GDM1 (cell line): ENCODE measurements at places on chromosomes 7 and 10.

DNA sequence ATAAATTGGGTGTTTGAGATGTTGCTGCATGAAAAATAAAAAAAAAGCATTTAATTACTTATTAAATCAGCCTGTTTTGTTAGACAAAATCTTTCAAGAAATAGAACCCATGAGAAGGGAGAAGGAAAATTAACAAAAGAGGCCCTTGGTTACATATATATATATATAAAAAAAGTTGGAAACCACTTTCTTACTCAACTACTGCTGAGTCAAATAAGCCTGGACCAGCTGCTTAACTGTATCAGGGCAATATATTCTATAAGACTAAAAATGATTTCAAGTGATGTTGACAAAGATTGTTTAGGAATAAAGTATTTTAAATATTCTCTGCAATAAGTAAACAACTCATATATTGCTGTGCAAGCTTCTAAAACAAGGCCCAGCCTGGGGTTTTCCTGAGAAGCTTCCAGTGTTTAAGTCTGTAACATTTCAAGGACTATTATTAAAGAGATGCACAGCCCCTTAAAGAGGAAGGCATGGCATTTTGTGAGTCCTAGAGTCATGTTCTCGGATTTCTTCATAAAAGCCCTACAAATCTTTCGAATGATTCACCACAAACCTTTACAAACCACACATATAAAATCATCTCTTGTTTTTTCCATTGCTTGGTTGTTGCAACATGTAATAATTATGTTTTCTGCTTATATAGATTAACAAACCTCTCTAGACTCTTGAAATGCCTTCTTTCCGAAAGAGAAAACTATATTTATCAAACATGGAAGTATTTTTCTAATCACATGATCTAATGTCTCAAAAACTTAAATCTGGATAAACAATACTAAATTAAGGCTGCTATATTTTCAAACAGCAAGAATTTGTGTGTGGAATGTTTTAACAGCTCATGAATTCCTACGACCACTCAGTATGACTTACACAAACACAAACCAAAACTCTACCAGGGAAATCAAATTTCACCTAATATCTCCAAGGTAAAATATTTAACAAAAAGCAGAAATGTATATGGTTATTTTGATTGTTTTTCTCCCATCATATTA lies 14.3 kb downstream of the JAZF1 start:
- DNase-seq, result no peak

- DNase-seq, result no peak
Measured at GRCh38 chr7:81719865-81720264, 50.0 kb downstream of the HGF start.

DNA sequence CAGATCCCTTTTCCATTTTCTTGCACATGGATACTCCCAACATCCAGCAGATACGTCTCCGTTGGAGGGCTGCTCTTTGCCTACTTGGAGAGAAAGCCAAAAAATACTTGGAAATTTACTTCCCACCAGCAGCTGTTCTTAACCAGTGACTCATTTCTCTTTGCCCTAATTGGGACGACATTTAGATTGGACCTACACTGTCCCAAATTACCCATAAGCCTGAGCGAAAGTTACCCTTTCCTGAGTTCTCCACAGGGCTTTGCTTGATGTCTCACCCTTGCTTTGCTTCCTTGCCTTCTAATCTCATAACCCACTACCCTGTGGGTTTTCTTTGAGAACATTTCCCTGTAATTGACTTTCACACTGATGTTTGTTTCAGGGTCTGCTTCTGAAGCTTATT lies 48.1 kb downstream of the SAMD8 start:
- DNase-seq, result no peak

DNA sequence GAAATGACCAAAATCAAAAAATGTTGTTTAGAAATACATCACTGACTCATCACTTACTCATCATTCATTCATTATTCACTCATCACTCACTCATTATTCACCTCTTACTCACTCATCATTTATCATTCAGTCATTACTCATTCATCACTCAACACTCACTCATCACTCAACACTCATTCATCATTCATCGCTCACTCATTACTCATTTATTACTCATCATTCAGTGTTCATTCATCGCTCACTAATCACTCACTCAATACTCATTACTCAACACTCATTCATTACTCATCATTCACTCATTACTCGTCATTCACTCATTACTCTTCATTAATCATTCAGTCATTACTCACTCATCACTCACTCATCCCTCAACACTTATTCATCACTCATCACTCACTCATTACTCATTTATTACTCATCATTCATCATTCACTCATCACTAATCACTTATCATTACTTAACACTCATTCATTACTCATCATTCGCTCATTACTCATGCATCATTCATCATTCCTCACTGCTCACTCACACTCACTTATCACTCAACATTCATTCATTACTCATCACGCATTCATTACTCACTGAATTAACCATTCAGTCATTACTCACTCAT lies 238.5 kb downstream of the ADARB2 start:
- DNase-seq, result no peak

DNA sequence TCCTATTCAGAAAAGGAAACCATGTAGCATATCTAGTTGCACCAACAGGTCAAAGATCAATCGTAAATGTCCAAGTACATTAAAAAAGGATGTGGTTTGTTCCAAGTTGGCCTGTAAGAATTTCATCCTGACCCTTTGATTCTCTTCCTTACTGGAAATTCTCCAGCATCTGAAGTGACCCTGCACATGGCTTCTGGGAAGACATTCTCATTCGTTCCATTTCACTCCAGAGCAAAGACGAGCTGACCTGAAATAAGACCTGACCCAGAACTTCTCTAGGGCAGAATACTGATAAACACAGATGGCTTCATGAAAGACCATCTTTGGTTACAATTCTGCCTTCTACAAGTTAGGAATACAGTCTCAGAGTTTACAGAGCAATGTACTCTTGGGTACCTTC lies 39.8 kb downstream of the ASB4 start:
- no peak for DNase-seq

DNA sequence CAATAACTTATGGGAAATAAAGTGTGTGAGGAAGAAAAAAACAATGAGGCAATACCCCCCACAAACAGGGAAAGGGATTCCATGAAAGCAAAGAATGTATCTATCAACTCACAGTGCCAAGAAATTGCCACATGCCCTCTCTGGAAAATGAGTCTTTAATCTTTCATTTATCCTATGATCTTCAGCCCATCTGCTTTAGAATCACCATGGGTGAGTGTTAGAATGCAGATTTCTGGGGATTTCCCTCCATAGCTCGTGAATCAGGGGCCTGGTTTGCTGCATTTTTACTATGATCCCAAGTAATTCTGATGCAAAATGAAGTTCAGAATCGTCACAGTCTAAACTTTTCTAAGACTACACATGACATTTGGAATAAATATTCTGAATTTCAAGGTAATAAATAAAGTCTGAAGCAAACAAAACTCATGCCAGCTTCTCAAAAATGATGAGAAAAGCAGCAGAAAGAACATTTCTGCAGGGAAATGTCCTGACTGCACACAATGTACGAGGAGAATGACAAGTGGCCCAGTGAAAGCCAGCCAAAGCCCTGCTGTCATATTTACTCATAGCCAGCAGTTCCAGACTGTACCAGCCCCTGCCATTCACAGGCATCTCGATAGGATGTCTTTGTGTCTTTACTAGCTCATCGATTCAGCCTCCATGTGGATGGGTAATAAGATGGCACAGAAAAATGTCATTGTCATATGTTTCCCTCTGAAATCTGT lies 167.1 kb downstream of the ELMO1 start:
- no peak for DNase-seq

DNA sequence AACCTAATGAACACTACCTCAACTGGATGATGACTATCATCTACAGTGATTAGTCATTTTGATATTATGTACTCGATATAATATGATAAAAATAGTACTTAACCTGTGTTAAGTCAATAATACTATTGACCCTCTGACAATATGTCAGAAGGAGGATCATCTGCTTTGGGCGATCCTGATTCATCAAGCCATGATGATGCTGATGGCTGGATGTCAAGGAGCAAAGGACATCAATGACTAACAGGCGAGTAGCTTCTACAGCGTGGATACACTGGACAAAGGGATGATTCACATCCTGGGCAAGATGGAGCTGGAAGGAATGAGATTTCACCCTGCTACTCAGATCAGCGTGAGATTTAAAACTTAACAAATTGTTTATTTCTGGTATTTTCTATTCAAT lies 94.4 kb upstream of the SKAP2 start:
- DNase-seq, result no peak

GRCh38 chr7:128747327-128748079 lies 8.3 kb downstream of the CALU start:
- DNase-seq, result no peak

DNA sequence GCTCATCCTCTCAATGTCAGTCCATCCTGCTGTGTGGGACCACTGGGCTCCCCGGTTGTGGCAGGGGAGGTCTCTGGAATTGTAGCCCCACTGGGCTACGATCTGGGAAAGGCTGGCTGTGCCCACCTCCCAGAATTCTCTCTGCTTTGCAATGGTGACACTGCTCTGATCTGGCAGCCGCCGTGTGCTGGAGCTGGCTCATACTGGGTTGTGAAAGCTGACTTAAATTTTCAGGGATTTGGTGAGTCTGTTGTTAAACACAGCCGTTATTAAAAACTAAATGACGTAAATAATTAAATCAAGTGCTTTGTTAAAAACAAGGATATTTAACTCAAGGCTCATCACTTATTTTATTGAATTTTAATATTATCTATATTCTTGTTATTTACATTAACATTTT lies 160.0 kb downstream of the TAX1BP1 start:
- DNase-seq, result no peak

DNA sequence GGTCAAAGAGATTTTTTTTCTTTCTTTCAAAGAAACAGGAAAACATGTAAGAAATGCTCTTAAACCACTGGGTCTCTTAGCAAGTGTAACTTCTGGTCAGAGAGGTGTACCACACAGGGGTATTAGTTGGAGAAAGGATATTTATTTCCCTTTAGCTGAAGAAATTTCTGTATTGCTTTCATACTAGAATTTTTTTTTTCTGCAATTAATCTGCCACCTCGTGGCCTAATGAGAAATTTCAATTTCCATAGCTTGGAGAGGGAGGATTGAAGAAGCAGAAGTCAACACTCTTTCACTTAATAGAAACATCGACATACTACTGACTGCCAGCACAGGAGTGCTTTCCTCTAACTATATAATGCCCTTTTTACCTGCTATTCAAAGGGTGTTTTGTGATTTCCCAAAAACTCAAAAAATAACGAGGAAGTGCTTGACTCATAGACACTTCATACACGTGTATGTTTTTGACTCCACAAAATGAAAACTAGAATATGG lies 177.6 kb upstream of the NAMPT start:
- no peak for DNase-seq

GRCh38 chr7:44914992-44915607 lies 29.8 kb upstream of the PURB start:
- DNase-seq, result no peak

DNA sequence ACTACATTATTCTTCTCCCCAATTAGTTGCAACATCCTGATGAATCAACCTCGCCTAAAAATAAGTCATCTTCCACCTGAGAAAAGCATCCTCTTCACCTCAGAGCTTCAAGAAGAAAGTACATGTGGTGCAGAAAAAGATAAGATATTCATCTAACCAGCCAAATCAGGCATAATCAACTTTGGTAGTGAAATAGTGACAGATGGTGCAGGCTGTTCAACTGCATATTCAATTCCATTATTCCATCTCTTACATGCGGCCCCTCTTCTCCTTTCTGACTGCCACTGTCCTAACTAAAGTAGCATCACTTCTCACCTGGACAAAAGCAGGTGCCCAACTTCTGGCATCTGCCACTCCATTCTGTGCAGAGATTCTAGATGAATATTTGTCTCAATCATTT lies 148.4 kb upstream of the STEAP1 start:
- no peak for DNase-seq

- no peak for DNase-seq
Measured at GRCh38 chr7:24508316-24508715, 64.9 kb upstream of the PALS2 start.

GRCh38 chr7:85001495-85002345 lies 185.1 kb downstream of the SEMA3D start:
- DNase-seq, result no peak

GRCh38 chr10:30364345-30365268 lies 15.5 kb upstream of the MTPAP start:
- no peak for DNase-seq

DNA sequence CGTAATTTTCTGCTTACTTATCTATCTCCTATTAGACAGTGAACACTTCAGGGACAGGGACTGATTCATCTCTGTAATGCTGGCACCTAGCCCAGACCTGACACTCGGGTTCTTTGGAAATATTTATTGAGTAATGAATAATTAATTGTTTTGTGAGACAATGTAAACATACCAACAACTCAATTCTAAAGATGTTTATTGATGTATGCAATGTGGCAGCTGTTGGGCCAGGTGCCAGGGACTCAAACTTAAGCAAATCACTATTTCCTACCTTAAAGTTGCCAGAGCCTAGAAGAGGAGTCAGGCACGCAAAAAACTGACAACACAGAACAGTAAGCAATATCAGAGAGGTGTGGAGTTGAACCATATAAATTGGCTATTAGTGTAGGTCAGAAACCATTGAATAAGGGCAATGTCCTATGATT lies 63.6 kb upstream of the BMPER start:
- DNase-seq, result no peak

DNA sequence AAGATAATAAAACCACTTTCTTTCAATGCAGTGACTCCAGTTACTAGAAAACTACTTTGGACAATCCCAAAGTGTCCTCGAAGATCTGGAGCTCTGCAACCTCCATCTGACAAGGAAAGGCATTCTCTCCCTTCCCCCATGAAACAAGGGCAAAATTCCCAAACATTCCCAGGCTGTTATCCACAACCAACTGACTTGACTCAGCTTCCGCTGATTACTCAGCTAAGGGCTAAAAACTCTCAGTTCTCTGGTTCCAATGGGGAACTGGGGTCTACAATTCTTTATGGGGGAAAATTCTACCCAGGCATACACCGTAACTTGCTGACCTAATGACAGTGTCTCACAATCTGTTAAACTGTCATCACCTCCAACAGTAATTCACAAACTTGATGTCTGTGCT lies 48.4 kb downstream of the SFMBT2 start:
- no peak for DNase-seq

DNA sequence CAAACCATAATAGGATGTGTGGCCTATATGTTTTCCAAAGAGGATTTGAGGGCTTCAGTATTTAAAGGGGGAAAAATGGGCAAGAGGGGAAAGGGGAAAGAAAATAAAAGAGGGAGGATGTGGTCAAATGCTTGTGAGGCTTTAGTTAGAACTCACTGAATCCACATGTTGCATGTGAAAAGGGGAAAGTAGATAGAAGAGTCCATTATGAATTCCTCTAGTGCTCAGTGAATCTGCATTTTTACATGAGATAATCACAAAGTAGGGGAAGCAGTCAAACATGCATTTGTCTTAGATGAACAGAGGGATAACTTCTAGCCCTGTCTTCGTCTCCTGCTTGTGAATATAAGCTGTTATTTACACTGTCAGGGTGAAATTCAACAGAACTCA lies 24.6 kb upstream of the AKAP9 start:
- no peak for DNase-seq

DNA sequence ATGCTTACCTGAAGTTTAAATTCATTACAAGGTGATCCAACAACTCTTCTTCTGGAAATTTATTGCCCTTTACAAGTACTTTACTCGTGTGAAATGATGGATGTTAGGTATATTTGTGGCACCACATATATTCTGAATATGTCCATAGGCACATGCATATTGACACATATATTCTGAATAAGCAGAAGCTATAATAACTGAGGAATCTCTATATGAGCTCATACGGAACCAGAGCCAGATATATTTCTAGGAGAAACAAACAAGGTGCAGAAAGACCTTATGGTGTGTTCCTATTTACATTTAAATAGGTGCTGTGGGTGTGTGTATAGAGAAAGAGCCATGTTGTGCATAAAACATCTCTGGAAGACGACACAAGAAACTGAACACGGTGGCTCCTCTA lies 456.1 kb upstream of the NPVF start:
- DNase-seq, result no peak
